ENCODE measurements at places on chromosomes 6 and 20. TPM values are rescaled to one million over a fixed set of nuclear protein-coding genes. Genes with fewer than 3 reads are reported as not detected.
A peak's percentile ranks its signal among the peaks of the same experiment; 100 is the strongest.

GRCh38 chr6:108570517-108570916 is 9.8 kb downstream of the FOXO3 start:
- DNase-seq, result no peak

DNA sequence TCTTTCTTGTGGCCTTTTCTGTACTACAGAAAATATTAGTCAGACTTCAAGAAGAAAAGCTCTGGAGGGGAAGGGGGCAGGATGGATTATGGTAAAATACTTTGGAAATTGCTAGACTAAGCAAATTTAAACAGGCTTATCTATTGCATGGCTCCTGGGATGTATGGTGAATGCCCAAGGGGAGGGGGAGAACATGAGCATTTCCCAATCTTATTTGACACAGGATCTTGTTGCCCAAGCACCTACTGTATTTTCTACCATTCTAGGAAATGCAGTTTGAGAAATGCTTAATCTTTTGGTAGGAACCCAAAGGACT is 86.1 kb upstream of the LAMP5 start:
- no peak for DNase-seq

DNA sequence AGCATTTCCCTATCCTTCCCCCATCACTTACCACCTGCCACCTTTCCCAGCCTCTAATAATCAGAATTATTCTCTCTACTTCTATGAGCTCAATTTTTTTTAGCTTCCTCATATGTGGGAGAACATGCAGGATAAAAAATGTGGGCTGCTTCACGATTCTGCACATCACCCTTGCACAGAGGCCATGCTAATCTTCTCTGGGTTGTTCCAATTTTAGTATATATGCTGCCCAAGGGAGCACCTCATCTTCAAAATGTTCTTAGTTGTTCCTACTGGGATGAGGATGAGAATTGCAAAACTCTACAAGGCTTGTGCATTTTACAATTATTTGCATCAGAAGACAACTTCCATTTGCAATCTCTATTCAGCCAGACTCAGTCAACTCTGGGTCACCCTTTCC is 58.1 kb downstream of the LAMA4 start:
- no peak for DNase-seq

GRCh38 chr6:41445261-41445660 is 100.9 kb upstream of the FOXP4 start:
- no peak for DNase-seq

- no peak for DNase-seq
Measured at GRCh38 chr6:124854338-124854922, 107.8 kb upstream of the RNF217 start.

DNA sequence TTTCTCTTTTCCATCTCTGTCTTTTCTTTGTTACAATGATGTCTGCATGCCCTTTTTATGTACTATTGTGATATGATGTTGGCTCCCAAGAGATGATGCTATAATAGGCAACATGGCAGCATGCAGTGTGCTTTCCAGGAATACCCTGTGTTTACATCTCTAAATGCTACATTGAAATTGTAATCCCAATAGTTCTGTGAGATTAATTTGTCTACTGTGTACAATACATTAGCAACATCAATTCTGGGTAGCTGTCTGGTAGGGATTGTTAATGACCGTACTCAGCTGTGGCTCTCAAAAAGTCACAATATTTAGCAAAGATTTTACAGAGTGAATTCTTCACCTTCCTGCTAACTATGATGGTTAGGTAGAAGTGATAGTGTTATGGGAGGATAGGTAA is 225.6 kb upstream of the MMS22L start:
- no peak for DNase-seq

- DNase-seq, result no peak
Measured at GRCh38 chr6:76453270-76453669, 380.8 kb upstream of the IMPG1 start.

- no peak for DNase-seq
Measured at GRCh38 chr20:45406260-45407066, 1.6 kb upstream of the DBNDD2 start.

DNA sequence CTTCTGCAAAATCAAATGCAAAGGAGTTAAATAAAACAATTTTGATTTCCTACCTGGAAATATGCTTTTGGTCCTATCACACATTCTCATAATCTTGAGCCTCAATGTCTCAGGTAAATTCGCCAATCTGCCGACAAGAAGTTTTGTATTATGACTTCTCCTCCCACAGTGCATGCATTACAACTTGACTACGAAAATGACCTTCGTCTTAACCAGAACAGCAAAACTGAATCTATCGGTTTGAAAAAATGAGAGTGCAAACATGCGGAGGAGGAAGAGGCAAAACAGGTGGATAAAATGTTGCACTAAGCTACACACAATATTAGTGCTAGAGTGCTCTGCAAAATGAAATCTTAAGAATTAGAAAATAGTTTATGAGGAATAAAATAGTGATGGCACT is 43.4 kb downstream of the HIVEP2 start:
- no peak for DNase-seq

GRCh38 chr6:3506751-3507383 is 50.0 kb upstream of the SLC22A23 start:
- no peak for DNase-seq

DNA sequence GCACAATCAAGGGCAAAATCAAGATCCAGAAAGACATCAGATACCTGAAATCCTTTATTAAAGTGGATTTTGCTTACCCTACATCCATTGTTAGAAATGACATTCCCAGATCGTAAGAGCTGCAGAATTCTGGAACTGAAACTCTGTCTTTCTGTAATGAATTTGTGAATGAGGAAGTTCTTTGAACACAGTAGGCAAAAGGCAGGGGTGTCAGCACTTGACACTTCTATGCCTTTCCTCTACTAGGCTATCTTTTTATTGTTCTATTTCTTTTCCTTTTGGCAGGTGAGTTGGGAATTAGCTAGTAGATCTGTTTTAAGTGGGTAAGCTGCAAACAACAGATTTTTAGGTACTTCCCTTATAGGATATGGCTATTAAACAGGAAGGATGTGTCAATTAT is 126.3 kb downstream of the CARMIL1 start:
- no peak for DNase-seq

GRCh38 chr6:143549221-143549948 is 37.9 kb upstream of the FUCA2 start:
- DNase-seq, result no peak

GRCh38 chr6:86128130-86128814 is 485.6 kb upstream of the SYNCRIP start:
- no peak for DNase-seq

DNA sequence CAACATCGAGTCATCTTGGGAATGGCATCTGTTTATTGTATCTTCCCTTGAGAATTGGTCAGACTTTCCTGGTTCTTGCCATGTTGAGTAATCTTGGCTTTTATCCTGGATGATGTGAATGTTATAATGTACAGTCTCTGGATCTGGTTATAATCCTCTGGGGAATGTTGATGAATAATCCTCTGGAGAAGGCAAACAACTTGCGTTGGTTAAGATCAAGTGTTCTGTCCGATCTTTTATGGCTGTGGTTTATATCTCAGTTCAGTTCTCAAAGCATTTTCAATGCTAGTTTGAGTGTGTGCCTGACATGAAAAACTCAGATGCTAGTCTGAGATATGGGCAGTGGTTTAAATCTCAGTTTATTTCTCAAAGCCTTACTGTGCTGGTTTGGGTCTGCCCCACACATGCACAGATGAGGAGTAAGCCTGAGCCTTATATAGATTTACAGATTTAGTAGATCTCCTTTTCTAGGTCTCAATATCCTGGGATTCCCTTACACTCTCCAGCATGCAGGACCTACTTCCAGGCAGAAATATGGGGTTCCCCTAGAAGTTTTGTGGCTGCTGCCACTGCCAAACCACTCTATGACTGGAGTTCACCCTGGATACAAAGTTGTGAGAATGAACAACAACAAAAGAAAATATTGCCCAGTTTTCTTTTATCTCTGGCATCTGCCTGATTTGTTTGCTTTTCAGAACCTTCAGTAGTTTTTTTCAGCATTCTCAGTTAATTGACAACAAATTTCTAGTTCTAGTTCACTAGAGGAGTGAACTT is 191.8 kb upstream of the MAN1A1 start:
- no peak for DNase-seq

GRCh38 chr20:17227219-17227575 is 357 bp downstream of the PCSK2 start:
- DNase-seq, result no peak

DNA sequence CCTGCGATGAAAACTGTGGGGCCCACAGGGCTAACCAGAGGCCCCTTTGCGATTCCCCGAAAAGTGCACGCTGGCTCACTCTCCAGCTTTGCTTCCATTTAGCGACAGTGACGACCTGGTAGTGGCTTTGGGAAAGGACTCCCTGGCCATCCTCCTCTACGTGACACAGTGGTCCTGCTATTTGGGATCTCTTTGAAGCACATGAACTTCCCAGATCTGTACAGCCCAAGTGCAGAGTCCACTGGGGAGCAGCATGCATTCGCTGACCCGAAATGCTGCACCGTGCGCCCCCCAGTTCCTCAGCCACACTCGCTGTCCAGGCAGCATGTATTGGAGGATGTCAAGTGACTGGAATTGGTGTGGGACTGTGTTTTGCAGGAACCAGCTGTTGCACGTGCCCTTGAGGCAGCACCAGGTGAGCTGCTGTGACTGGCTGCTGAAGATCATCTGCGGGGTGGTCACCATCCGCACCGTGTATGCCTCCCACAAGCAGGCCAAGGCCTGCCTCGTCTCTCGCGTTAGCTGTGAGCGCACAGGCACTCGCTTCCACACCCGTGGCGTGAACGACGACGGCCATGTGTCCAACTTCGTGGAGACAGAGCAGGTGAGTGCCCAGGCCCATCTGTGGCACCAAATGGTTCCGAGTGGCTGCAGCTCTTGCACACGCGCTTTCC is 51.6 kb downstream of the SYNJ2 start:
- no peak for DNase-seq

DNA sequence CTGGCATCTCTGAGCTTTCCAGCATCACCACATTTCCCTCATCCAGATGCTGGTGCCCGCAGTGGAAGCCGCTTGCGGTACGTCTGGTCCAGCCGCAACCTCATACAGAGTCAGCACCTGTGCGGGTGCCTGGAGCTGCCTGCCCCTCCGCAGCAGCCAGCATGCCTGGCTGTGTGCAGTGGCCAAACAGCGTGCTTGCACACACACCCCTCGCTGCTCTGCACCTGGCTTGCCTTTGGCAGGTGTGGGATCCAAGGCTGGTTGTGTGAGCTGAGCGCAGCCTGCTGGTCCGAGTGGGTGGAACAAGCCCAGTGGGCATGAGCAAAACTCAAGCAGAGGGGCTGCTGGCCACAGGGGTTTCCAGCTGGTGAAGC is 3.1 kb upstream of the HINT3 start:
- DNase-seq, result no peak

- no peak for DNase-seq
Measured at GRCh38 chr6:154945271-154945890, 49.7 kb upstream of the TIAM2 start.

GRCh38 chr20:38610521-38610920 is 8.9 kb downstream of the ARHGAP40 start:
- DNase-seq, result no peak

DNA sequence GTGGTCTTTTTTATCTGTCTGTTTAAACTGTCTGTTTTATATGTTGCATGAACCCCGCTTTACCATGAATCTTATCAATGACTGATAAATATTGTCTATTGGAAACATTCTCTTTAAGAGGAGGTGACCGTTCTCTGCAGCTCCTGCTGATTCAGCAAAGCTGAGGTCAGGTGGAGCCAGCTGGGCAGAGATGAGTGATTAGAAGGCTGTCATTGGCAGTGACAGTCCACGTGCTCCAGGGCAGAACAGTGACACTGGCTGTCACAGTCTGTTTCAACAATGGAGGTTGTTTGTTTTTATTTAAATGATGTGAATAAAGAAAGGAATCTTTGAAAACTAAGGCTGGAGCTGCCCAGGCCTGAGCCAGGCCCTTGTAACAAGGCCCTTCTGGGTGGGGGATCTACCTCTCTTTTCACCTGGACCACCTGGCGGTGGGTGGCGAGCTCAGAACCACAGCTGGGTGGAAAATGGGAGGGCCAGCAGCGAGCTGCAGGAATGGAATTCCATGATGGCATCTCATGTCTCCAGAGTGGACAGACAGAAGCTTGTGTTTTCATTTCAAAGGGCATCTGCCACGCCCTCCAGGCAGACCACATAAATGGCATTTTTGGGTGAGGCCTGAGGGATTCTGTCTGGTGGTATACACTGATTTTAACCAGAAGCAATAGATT is 12.6 kb downstream of the SYNJ2 start:
- no peak for DNase-seq

- DNase-seq, result no peak
Measured at GRCh38 chr6:43784049-43784855, 14.2 kb downstream of the VEGFA start.

- no peak for DNase-seq
Measured at GRCh38 chr6:151321438-151321837, 69.9 kb downstream of the ZBTB2 start.

GRCh38 chr20:44643596-44644229 is 7.8 kb downstream of the ADA start:
- DNase-seq, result peak; percentile 100

GRCh38 chr20:10927011-10927583 is 253.3 kb upstream of the JAG1 start:
- no peak for DNase-seq

GRCh38 chr6:46062312-46062711 is 46.7 kb upstream of the CLIC5 start:
- DNase-seq, result no peak

GRCh38 chr20:57245997-57246396 is 20.4 kb downstream of the BMP7 start:
- DNase-seq, result no peak

DNA sequence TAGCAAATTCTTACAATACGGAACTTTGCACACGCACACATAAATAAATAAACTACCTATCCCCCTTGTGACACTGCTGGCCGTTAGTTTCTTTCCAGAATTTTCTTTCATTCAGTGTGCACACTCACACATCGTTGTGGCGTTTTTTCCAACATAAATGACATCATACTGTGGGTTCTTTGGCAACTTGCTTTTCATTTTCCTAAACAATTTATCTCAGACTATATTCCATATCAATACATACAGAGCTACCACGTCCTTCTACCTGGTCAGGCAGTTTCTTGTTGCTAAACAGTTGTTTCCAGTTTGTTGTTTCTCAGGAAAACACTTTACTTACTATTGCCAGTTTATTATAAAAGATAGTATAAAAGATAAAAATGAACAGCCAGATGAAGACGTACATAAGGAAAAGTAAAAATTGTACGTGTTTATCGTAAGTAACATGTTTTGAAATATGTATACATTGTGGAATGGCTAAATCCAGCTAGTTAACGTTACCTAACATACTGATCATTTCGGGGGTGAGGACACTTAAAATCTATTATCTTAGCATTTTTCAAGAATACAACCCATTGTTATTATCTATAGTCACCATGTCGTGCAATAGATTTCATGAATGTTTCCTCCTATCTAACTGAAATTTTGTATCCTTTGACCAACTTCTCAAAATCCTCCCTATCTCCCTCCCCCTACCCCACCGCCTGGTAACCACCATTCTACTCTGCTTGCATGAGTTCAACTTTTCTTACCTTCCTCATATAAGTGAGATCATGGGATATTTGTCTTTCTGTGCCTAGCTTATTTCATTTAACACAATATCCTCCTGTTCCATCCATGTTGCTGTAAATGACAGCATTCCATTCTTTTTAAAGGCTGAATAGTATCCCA is 1.2 kb upstream of the TP53RK start:
- DNase-seq, result peak; percentile 25

GRCh38 chr6:44036196-44036595 is 91.1 kb downstream of the MRPL14 start:
- DNase-seq, result no peak

LY6G6C gene
- not detected for total RNA-seq

CFAP206 gene
- total RNA-seq, result 0.13 TPM

SYNDIG1 gene
- total RNA-seq, result not detected

COL11A2 gene
- under 0.01 TPM for total RNA-seq

AFG1L gene
- total RNA-seq, result 1.8 TPM

CMTR1 gene
- 30.2 TPM for total RNA-seq

DNAH8 gene
- not detected for total RNA-seq

SLC22A2 gene
- total RNA-seq, result not detected

SMLR1 gene
- not detected for total RNA-seq

Data from dermis microvascular lymphatic vessel endothelial cell (primary cell).